ENCODE measurements at places on chromosomes 5 and 9.

DNA sequence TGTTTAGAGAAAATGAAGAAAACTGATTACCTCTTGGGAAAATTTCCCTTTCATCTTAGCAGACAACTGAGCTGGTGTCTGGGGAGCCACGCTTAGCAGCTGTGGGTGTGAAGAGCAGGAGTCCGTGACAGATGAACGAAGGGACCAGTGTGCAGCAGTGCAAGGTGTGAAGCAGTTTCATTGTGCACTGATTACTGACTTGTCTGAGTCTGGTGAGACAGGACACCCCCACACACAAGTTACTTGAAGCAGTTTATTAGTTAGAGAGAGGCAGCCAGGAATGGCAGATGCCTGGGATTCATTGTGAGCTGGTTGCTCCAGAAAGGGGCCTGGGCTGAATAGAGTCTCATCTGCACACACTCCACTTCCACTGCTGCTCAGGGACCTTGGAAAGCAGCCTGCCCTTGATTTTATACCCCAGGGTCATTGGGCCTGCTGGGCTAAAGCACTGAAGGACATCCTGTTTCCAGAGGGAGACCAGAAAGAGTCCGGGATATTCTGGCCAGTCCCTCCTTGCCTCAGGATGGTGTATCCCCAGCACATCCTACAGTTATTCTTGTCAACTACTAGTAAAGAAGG lies 47.4 kb downstream of the FBXL7 start:
- no peak for DNase-seq

DNA sequence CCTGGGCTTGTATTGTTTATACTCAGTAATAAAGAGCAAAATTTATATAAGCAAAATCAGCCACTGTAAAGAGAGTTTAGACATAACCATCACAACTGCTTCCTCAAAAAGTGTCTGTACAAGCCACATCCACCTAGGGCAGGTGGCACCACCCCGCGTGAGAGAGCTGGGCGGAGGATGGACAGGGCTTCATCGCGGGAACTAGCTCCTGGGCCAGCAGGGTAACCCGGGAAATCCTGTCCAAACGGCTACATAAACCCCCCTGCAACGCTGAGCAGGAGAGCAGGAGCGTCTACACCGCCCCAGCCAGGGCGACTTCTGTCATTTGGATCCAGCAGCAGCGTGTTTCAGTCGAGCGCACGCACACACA lies 1.3 kb downstream of the SLC6A3 start:
- DNase-seq = no peak

GRCh38 chr5:100992354-100992753 lies 89.3 kb upstream of the ST8SIA4 start:
- no peak for DNase-seq

GRCh38 chr5:15796557-15796956 lies 296.6 kb downstream of the FBXL7 start:
- no peak for DNase-seq

DNA sequence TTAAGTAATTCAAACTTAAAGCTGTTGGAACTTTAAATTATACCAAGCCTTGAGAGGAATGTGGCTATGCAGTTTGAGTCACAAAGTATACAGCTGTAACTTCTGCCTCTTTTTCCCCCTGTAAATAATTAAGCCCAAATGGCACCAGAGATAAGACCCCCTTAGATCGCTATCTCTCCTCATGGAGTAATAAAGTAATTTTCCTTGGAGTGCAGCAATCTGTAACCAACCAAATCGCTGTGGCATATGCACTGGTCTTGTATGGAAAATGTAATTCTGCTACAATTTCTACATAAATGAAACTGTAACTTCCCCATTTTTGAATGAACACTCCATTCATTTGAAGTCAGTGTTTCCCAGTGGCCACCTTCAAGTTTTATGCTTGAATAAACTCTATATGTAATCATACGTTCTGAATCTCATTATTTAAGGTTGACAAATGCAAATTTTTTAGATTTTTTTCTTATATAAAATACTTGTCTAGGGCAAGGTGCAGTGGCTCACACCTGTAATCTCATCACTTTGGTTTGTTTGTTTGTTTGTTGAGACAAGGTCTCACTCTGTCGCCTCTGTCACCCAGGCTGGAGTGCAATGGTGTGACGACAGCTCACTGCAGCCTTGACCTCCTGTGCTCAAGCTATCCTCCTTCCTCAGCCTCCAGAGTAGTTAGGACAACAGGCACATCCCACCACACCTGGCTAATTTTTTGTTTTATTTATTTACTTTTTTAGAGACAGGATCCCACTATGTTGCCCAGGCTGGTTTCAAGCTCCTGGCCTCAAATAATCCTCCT lies 12.3 kb downstream of the SUSD1 start:
- no peak for DNase-seq

- no peak for DNase-seq
These were observed 73.9 kb upstream of the PCSK1 start for GRCh38 chr5:96506866-96507527.

GRCh38 chr9:74281674-74282073 lies 215.5 kb upstream of the RORB start:
- no peak for DNase-seq

- DNase-seq = no peak
These were observed 47.1 kb downstream of the SEMA5A start for GRCh38 chr5:9498541-9499497.
